ENCODE measurements at places on chromosomes 4 and X. TPM values are rescaled to one million over a fixed set of nuclear protein-coding genes. Genes with fewer than 3 reads are reported as not detected.

DNA sequence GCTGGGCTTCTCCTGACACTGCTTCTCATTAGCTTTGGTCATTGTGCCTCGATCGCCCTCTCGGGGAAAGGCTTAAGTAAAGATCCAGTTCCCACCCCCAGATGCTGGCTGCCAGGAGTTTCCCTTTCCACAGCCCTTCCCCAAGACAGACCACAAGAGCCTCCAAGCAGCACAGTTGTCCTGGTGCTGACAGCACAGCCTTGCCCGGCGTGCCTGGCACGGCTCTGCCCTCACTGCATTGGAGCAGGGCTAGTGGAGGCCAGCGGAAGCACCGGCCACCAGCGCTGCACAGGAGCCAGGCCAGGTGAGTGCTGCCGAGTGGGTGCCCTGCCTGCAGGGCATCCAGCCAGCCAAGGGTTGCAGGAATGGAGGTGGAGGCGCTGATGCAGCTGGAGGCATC lies 9.7 kb upstream of the MSANTD1 start:
- DNase-seq = no peak

GRCh38 chrX:57952320-57952678 lies 42.0 kb upstream of the ZXDA start:
- no peak for DNase-seq

GRCh38 chrX:138487866-138488265 lies 223.7 kb downstream of the FGF13 start:
- no peak for DNase-seq

DNA sequence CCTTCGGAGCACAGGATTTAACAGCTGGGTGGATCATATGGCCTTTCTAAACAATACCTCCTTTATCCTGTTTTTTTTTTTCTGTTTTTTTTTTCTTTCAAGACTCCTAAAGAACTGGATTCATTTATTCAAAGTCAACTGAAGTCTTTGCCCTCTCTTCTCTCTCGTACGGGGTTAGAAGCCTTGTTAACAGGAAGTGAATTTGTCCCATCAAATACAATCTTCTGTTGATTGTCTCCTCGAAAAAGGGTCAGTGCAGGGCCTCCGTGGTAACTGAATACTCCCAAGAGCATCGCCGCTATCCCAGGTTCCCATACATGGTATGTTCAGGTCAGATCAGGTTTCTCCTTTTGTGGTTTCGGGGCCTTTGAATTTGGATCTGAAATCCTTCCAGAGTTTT lies 1.8 kb upstream of the TMEM128 start:
- no peak for DNase-seq

DNA sequence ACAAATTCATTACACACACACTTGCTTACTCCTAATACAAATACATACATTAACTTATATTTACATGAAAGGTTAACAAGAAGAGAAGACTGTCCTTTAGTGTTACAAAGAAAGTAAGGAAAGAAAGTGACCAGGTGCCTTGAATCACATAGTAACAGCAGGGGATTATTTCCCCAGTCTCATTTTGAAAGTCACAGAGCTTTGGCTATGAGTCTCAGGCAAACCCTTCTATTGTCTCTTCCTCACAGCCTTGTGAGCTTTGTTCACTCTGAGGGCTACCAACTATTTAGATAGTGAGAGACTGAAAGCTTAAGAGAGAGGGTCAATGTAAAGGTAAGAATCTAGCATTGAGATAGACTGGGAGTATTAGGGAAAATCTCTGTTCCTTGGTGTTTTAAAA lies 161.6 kb downstream of the NPNT start:
- no peak for DNase-seq

STPG2 gene
- 0.07 TPM for polyA plus RNA-seq
